ENCODE measurements at places on chromosomes 6 and 20. TPM values are rescaled to one million over a fixed set of nuclear protein-coding genes. Genes with fewer than 3 reads are reported as not detected.

The GABRR1 gene
- total RNA-seq, result not detected

The PTPRA gene
- total RNA-seq, result 29.3 TPM

- H3K4me1 ChIP-seq, result no peaks in the 10 kb centered on the region
- no peak overlapping the region for H3K4me3 ChIP-seq
- no peak overlapping the region for H3K27ac ChIP-seq
- no peak for DNase-seq
- H3K36me3 ChIP-seq, result no peaks in the 10 kb centered on the region
Observed at GRCh38 chr6:44800171-44800783, 412.8 kb downstream of the CDC5L start.

DNA sequence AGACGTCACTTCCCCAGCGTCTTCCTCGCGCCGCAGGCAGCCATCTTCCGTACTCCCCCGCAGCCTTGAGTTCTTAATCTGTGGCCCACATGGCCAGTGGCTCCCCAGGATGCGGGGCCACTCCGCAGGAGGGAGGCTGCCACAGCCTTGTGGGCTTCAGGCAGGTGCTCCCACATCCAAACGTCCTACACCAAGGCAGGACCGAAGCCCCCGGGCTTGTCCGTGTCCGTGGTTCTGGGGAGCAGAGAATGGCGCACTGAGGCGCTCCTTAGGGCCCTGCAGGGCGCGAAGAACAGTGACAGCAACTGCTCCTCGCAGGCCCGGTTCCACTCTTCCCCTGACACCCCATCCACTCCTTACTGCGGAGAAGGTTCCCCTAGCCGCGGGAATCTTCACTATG lies 755.8 kb downstream of the PRIM2 start:
- no peaks in the 10 kb centered on the region for H3K27me3 ChIP-seq
- no peak overlapping the region for H3K4me3 ChIP-seq
- no peak for DNase-seq
- H3K4me1 ChIP-seq, result no peaks in the 10 kb centered on the region
- H3K27ac ChIP-seq, result no peak overlapping the region
- H3K36me3 ChIP-seq, result peaks cover 5% of the 10 kb centered on the region

DNA sequence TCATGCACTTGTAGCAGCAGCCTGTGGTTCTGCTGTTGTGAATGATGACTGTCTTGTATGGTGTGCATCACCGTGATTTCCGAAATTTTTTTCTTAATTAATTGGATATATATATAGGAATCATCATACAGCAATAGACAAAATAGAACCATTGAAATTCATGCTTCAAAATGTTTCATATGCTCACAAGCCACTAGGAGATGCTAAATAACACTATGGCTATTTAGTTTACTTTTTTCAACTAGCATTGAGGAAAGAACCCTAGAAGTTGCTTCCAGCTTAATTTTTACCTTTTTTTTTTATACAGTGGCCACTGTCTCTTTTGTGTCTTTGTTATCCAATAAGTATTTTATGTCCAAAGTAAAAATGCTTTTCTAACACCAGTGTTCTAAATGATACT lies 485.4 kb downstream of the CDKAL1 start:
- H3K4me3 ChIP-seq, result no peak overlapping the region
- no peak overlapping the region for H3K27ac ChIP-seq
- H3K27me3 ChIP-seq, result no peaks in the 10 kb centered on the region
- peaks cover 18% of the 10 kb centered on the region for H3K4me1 ChIP-seq

DNA sequence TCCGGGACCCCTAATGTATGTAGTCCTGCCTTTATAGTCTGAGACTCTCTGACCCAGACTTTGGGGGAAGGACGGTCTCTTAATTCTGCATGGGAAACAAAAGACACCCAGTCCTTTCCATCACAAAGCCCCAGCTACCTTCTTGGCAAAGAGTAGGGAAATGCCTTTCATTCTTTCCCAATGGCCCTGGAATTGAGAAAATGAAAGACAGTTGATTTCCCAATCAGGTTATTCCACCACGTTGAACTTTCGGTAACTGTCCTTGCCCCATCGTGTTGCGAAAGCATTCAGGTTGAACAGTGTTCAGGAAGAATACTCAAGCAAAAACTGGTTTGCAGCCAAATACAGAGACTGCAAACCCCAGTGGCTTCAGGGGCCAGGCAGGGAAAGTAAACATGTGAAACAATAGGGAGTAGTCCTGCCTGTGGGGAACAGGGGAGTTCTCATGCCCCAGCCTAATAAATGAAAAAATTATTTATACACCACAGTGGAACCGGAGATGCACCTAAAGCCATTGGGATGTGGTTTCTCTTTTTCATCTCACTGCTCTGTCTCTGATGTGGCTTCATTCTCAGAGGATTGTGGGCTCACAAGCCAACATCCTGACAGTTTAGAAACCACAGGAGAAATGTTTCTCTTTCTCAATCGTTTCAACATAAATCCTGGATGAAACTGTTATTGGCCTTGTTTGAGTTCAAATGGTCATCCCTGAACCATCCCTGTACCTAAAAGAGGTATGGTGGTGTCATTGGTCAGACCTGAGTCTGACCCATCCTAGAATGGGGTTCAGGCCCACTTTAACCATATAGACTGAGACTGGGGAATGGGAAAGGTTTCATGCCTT lies 44.2 kb upstream of the SLC9A8 start:
- peak overlapping the region; percentile 38 for H3K4me3 ChIP-seq
- peak; percentile 100 for DNase-seq
- no peaks in the 10 kb centered on the region for H3K36me3 ChIP-seq
- H3K27ac ChIP-seq, result peak overlapping the region; percentile 93
- peaks cover 40% of the 10 kb centered on the region for H3K4me1 ChIP-seq
- no peaks in the 10 kb centered on the region for H3K27me3 ChIP-seq

GRCh38 chr6:13526727-13527670 lies 39.6 kb upstream of the GFOD1 start:
- no peaks in the 10 kb centered on the region for H3K27me3 ChIP-seq
- no peak overlapping the region for H3K4me3 ChIP-seq
- H3K27ac ChIP-seq, result peak overlapping the region; percentile 51
- peaks cover 14% of the 10 kb centered on the region for H3K4me1 ChIP-seq
- DNase-seq, result peak; percentile 35

DNA sequence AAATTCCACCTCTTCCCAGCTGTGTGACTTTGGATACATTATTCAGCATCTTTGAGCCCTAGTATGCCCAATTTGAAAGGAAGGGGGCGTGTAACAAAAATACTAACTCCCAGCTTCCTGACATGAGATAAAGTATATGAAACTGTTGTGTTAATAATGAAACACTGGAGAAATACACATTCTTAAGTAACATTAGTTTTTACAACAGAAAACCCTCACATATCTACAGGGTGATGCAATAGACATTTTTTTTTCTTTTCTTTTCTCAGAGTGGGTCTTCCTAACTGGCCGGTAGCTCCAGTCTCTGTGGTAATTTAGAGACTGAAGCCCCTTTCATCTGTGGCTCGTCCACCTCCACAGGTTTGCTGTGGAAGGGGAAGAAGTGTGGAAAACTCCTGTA lies 79.5 kb downstream of the CD83 start:
- no peaks in the 10 kb centered on the region for H3K27me3 ChIP-seq
- H3K36me3 ChIP-seq, result no peaks in the 10 kb centered on the region
- H3K27ac ChIP-seq, result no peak overlapping the region
- H3K4me1 ChIP-seq, result peaks cover 6% of the 10 kb centered on the region

- no peak overlapping the region for H3K27ac ChIP-seq
- H3K4me1 ChIP-seq, result peaks cover 29% of the 10 kb centered on the region
- H3K36me3 ChIP-seq, result no peaks in the 10 kb centered on the region
- DNase-seq, result peak; percentile 80
- no peak overlapping the region for H3K4me3 ChIP-seq
- peaks cover 48% of the 10 kb centered on the region for H3K27me3 ChIP-seq
Observed at GRCh38 chr6:70371454-70372105, 41.7 kb upstream of the FAM135A start.

DNA sequence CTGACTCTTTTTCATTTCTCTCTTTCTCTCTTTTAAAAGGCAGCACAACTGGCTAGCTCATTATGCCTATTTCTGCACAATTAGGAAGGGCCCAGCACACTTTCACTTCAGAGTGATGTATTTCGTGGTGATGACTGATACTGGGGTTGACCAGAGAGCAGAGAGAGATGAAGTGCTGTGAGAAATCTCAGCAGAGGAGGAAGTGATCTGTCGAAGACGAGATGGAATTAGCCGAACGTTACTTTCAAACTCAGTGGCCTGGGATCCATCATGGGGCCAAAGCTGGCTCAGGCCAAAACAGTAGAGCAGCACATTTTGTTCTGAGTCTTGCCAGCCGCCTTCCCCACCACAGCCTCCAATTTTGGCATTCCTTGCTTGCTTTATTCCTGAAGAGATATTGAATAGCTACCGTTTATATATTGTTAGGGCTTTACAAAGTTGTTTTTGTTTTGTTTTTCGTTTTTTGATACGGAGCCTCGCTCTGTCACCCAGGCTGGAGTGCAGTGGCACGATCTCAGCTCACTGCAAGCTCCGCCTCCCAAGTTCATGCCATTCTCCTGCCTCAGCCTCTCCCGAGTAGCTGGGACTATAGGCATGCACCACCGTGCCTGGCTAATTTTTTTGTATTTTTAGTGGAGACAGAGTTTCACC lies 213.2 kb upstream of the ECI2 start:
- DNase-seq, result no peak
- peaks cover 2% of the 10 kb centered on the region for H3K36me3 ChIP-seq
- H3K27me3 ChIP-seq, result no peaks in the 10 kb centered on the region

DNA sequence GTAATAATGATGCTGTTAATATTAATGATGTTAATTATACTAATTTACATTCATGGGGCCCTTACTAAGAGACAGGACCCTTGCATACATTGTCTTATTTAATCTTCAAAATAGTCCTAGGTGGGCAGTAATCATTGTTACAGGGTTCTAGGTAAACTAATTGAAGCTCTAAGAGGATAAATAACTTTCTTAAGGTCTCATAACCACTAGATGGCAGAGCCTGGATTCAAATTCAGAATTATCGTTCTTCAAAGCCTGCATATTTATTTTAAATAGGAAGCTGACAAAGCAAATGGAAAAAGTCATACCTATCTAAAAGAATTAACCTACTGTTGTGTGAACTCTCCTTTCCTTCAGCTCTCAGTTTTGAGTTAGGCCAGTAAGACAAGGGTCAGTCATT lies 23.5 kb downstream of the PTCHD4 start:
- no peaks in the 10 kb centered on the region for H3K4me1 ChIP-seq
- H3K27me3 ChIP-seq, result no peaks in the 10 kb centered on the region
- H3K36me3 ChIP-seq, result peaks cover 33% of the 10 kb centered on the region
- DNase-seq, result peak; percentile 43

- H3K27ac ChIP-seq, result no peak overlapping the region
- no peak for DNase-seq
- H3K27me3 ChIP-seq, result no peaks in the 10 kb centered on the region
- H3K4me1 ChIP-seq, result peaks cover 10% of the 10 kb centered on the region
- H3K36me3 ChIP-seq, result peaks cover 5% of the 10 kb centered on the region
Observed at GRCh38 chr6:138450445-138450844, 46.4 kb downstream of the HEBP2 start.

DNA sequence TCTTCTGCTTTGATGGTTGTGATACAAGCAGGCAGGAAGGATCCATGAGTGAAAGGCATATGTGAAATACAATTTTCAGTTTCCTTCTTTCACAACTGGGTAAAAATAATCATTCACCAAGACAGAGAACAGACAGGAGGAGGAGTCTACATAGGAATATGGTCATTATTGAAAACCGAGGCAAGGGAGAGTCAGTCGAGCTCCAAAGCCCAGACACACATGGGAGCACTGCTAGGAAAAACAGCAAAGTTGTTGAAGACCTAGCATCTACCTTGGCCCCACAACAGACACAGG lies 260.6 kb downstream of the ERMARD start:
- no peak for DNase-seq
- H3K27ac ChIP-seq, result no peak overlapping the region
- H3K4me3 ChIP-seq, result no peak overlapping the region
- H3K27me3 ChIP-seq, result peaks cover 35% of the 10 kb centered on the region
- H3K36me3 ChIP-seq, result no peaks in the 10 kb centered on the region

DNA sequence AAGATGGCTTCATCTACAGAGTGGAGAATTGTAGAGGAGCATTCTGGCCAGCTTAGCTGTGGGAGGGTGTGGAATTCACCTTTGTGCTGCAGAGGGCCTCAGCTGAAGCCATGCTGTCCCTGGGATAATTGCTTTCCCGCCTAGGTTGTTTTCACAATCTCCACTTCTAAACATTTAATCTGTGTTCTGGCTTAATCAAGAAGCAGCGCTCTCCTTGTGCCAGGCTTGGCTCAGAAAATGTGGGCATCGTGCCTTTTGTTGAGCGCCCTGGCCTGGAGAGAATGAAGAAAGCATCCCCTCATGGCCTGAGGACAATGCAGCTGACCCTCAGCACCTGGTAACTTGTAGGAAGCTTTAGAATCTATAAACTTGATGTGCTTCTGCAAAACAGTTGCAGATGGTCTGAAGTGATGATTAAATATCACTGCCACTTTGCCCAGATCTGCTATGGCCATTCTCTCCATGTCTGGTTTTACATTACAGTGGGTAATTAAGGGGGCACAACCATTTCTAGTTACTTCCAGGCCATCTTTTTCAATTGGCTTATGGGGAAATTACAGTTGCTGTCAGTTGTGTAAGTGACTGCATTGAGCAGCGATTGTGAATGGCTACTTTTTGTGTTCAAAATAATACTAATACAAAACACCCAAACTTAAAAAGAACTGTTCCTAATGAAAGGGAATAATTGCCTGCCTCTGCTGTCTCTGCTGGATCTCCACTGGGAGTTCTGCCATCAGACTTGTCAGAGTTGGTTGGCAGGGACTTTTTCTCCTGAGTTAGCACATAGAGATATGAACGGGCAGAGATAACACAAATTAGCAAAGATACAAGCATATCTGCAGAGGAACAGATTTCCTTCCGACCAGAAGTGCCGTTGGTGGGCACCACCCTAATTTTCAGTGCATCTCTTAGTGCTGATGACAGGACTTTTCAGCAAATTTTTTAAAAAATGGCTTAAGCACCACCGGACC lies 18.4 kb downstream of the CTNNBL1 start:
- no peaks in the 10 kb centered on the region for H3K27me3 ChIP-seq
- DNase-seq, result no peak
- no peak overlapping the region for H3K27ac ChIP-seq
- H3K4me3 ChIP-seq, result no peak overlapping the region
- H3K4me1 ChIP-seq, result peaks cover 11% of the 10 kb centered on the region

- peak; percentile 84 for DNase-seq
- H3K36me3 ChIP-seq, result no peaks in the 10 kb centered on the region
- peak overlapping the region; percentile 90 for H3K4me3 ChIP-seq
- no peaks in the 10 kb centered on the region for H3K27me3 ChIP-seq
- peaks cover 22% of the 10 kb centered on the region for H3K4me1 ChIP-seq
Observed at GRCh38 chr20:3407771-3408637, 535 bp upstream of the DNAAF9 start.

DNA sequence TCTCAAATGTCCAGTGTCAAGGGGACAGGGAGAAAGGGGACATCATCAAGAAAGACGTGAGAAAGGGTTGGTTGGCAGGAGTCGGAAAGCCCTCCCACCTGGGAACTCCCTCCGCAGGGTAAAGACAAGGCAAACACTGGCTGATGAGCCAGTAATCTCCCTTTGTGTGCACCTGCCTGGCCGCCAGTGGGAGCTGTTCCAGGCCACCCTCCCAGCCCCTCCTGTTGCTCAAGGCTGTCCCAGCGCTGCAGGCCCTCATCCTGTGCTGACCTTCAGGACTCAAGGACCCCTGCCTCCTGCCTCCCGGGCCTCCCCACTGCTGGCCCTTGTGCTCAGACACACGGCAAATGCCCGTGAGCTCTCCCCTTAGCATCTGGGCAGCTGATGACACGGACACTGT lies 7.4 kb downstream of the FRMD1 start:
- H3K36me3 ChIP-seq, result no peaks in the 10 kb centered on the region
- H3K4me3 ChIP-seq, result no peak overlapping the region
- H3K27ac ChIP-seq, result no peak overlapping the region
- no peaks in the 10 kb centered on the region for H3K4me1 ChIP-seq
- H3K27me3 ChIP-seq, result peaks cover 20% of the 10 kb centered on the region

Measured in MCF 10A (cell line).